Upper lobe of left lung (tissue), 6 donors: ENCODE measurements at places on chromosomes 7 and 10. TPM values are rescaled to one million over a fixed set of nuclear protein-coding genes. Genes with fewer than 3 reads are reported as not detected.

GRCh38 chr7:17681965-17682364 lies 258.3 kb downstream of the SNX13 start:
- DNase-seq: no peak

Gene SPAM1
- total RNA-seq: not detected

- no peak for DNase-seq
These were observed 101.5 kb downstream of the TRIL start for GRCh38 chr7:28856656-28857055.

DNA sequence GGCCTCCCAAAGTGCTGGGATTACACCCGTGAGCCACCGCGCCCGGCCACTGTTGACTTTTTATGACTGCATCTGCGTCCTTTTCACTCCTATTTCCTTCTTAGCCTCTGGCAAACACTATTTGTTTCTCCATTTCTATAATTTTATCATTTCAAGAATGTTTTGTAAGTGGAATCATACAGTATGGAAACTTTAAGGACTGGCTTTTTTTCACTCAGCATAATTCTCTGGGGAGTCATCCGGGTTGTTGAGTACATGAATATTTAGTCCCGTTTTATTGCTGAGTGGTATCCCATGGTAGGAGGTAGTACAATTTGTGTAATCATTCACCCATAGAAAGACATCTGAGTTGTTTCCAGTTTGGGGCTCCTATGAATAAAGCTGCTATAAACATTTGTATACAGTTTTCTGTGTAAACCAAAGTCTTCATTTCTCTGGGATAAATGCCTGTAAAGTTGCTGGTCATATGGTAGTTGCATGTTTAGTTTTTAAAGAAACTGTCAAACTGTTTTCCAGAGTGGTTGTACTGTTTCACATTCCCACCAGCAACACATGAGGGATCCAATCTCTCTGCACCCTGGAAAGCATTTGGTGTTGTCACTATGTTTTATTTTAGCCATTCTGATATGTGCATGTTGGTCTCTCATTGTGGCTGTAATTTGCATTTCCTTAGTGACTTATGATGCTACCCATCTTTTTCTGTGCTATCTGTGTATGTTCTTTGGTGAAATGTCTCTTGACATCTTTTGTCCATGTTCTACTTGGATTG lies 139.6 kb upstream of the EEPD1 start:
- DNase-seq: no peak

Gene FAM237B
- not detected for total RNA-seq

DNA sequence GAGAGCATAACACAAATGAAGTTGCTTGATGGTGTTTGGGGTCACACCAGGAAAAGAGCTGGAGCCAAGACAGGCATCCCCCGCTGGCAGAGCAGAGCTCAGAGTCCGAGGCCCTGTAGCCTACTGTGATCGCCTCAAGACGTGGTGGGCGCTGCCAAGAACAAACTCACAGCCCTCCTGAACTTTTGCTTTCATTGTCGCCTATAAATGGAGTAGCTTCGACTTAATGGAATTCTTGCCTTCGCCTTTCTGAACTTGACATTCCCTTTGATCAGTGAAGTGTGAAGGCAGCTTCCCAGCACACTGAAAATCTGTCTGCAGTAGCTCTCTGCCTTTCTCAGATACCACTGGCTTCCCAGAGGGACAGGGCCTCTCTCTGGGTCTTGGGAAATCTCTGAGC lies 21.3 kb downstream of the CPXM2 start:
- no peak for DNase-seq

- DNase-seq: no peak
These were observed 273.1 kb downstream of the AUTS2 start for GRCh38 chr7:69871213-69871885.

DNA sequence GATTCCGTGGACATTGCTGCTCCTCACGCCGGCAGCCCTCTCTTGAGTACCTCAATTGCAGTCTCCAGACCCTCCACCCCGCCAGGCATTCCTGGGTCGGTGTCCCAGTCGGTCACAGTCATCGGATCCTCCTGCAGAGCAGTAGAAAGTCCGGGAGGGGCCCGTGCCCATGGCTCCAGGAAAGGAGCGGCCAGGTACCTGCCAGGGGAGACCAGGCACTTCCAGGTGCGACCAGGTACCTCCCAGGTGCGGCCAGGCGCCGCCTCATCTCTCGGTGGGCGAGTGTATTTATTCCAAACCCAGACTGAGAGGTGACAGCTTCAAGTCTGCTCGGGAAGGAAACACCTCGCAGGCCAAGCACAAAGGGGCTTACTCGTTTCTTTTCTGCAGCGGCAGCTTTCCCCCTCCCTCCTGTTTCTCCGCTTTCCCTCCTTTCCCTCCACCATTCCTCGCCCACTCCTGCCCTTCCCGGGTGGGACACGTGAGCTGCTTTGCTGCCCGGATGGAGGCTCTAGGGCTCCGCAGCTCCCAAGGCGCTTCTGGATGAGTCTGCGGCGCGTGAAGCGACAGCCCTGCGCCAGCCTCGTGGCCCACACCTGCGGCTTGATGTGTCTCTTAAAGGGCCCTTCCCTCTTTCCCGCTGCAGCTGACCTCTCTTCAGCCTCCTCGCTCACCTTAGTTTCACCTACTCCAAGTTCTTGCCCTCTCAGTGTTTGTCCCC lies 39.4 kb upstream of the AGK start:
- peak; percentile 23 for DNase-seq

Gene MACROH2A2
- 7.0 TPM for total RNA-seq

Gene POLR2J2
- total RNA-seq: 5.6 TPM

GRCh38 chr7:96822824-96823223 lies 113.2 kb upstream of the SEM1 start:
- DNase-seq: no peak

DNA sequence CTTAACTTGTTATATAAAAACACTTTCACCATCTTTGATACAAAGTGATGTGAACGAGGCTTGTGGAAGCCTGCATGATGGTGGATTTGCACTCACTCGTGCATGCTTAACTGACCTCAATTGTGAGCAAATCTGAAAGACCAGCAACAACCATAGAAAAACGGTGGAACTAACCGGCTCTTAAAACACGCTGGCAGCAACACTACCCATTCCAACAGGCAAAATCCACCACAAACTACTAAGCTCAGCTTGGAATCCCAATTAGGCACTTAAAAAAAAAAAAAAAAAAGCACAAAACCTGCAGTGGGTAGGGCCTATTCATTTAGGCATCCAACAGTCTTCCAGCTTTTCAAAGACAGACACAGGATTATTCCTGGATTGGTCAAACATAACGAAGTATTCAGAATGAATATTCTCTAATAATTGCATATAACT lies 1.8 kb downstream of the GDI2 start:
- no peak for DNase-seq

- DNase-seq: no peak
These were observed at the start of gene DPY19L1 for GRCh38 chr7:35037211-35037525. TSS of gene DPY19L1 (minus strand) at chr7:35037485. CDS start at chr7:35037394, 91 bp downstream.

DNA sequence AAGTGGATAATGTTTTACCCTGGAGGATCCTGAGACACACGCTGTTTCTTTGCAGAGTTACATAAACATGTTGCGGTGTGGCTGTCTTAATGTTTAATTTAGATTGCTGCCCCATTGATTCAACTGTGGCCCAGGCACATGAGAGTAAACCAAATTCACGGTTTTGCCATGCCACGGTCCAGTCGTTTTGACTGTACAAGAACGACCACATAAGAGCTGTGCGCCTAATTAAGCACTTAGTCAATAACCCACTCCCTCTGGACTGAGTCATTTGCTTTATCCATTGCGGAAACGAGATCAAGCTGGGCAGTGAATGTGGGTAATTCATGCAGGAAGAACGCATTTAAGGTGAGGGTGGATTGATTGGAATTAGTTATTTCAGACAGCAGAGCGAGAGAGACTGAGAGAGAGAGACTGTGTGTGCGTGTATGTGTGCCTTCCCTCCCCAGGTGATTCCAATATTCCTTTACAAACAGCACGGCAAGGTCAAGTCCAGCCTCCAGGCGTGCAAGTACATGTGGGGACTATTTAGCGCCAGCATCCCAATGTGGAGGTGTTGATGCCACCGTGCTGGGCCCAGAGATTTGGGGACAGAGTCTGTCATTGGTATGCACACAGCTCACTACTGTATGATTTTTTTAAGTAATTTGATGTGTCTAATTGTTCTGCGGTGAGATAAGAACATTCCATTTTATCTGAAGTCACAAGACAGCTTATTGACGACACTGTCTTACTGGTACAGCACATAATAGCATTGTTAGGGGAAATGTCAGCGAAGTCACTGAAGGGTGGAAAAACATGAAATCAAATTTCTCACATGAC lies 8.4 kb upstream of the TEX36 start:
- DNase-seq: no peak

DNA sequence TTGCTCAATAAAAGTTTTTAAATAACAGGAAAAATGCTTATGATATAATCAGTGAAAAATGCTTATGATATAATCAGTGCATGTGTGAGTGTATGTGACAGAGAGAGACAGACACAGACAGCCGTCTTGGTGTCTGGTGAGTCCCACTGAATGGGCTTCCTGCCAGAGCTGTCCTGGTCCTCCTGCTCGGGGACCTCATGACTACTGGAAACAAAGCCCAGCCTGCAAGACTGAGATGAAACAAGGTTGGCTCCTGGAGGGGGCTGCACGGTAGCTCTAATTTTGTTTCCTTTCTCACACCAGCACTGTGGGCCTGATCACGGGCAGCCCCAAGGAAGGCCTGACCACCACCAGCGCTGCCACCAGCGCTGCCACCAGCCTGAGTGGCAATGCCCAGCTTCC lies 57.3 kb downstream of the NRP1 start:
- peak; percentile 39 for DNase-seq

DNA sequence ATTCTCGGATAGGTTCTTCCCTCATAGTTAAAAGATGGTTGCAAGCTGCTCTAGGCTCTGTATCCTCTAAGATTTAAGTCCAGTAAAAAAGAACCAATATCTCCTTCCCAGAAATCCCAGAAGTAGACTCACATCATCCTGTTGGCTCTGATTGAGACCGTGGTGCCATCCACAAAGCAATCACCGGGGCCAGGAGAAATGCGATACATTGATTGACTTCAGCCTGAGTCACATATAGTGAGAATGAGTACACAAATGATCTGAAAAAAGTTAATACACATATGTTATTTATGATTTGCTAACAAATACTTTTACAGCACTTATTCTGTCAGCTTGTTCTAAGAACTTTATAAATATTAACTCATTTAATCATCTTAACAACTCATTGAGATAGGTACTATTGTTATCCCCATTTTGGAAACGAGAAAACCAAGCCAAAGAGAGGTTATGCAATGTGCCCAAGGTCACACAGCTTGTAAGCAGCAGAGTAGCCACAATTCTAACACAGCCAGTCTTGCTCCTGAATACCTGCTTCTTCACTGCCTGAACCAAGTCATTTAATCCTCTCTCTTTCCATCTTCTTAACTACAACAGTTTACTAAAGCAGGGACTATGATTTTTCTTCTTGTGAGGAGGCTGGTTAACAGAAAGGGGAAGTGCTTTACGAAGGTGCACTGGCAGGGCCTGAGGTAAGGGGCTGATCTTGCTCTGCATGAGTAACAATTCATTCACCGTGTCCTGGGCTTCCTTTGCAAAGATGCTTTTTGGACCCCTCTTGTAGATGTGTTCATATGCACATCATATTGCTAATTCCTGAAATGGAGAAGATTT lies 177.0 kb downstream of the REEP3 start:
- DNase-seq: no peak

GRCh38 chr7:117793521-117793920 lies 79.7 kb downstream of the CTTNBP2 start:
- DNase-seq: no peak
